T-helper 1 cell (primary cell): ENCODE measurements at places on chromosomes 6 and 20.

- no peak for DNase-seq
These were observed 114.9 kb upstream of the DST start for GRCh38 chr6:56757588-56757984.

- DNase-seq: no peak
These were observed 150.3 kb downstream of the AKAP7 start for GRCh38 chr6:131285548-131285947.

DNA sequence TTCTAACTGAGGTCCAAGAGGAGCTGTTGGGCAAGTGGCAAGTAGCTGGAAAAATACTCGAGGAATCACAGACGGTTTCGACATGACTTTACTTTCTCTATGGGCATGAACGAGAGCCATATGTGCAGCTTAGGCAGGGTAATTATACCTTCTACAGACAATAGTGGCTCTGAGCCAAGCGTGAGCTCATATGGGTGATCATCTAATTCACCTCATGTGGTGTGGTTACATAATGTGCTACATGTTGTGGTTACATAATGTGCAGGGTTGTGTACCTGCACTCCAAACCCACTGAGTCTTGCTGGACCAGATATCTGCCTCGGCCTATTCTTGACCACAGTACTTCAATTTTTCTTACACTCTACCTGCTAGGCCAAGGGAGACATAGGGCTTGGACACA lies 771.7 kb upstream of the EYS start:
- no peak for DNase-seq

- DNase-seq: no peak
These were observed 153.6 kb downstream of the FOXA2 start for GRCh38 chr20:22430746-22431168.

DNA sequence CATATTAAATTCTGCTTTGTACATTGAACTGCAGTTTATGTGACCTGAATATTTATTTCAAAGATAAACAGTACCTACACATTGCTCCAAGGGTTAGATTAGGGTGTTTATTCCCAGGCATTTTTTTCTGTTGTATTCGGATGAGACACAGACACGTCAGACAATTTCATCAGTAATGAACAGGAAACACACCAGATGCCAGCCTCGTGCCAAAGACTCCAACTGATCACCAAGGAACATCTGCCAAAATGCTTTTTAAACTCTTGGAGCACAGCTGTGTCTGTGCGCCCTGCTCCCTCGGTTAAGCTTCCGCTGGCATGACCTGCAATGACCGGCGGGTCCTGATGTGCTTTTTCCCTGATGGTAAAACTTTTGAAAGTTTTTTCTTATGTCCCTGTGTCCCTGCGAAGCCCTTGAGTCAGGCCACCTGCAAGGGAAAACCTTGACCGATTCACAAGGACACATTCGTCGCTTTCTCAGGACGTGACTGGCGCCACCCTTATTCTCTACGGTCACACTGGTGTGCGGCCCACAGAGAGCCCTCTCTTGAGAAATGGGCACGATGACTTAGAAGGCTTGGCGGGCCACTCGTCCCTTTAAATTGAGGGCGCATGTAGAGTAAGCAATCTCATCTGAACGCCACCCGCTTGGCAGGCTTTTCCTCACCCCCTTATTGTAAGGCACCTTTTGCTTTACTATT lies 173.9 kb downstream of the QKI start:
- no peak for DNase-seq

DNA sequence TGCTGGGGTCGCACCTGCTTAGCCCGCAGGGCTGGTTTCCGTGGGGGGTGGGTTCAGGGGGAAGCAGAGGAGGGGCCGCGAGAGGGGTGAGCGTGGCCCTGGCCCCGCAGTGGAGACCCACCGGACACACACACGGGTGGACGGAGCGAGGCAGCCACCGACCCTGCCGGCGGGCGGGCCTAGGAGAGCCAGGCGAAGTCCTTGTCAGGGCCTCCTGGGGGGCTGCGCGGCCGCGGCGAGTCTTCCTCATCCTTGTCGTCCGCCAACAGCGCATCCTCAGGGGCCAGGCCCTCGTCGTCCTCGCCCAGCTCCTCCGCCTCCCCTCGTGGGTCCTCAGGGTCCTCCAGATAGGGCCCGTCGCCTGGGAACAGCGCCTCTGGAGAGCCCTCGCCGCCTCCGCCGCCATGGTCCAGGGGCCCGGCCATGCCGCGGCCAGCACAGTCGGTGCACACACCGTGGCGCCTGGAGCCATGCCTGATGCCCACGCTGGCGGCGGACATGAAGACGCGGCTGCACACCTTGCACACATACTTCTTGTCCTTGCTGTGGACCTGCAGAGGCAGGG lies 7.3 kb downstream of the SLC2A4RG start:
- no peak for DNase-seq

- DNase-seq: no peak
These were observed 36.3 kb upstream of the GATA5 start for GRCh38 chr20:62511915-62512610.

- DNase-seq: no peak
These were observed 4.0 kb downstream of the DSP start for GRCh38 chr6:7545316-7546019.

GRCh38 chr20:14406495-14406894 lies 69.1 kb upstream of the FLRT3 start:
- no peak for DNase-seq

DNA sequence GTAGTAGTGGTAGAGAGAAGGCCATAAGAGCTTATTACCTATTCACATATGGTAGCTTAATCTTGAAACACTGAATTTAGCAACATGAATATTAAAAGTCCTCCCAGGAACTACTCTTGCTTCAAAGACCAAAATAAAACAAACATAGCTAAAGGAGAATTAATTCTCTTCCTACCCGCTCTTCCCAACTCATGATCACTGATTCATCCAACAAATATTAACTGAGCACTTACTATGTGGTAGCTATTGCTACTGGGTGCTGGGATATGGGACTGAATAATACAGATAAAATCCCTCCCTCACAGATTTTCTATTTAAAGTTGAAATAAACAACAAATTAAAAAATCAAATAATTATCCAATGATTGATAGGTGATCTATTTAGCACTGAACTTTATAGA lies 287.1 kb downstream of the BTBD9 start:
- no peak for DNase-seq
